Left renal cortex interstitium (tissue), 4 donors: ENCODE measurements at places on chromosomes 16 and 17.
A peak's percentile ranks its signal among the peaks of the same experiment; 100 is the strongest.

DNA sequence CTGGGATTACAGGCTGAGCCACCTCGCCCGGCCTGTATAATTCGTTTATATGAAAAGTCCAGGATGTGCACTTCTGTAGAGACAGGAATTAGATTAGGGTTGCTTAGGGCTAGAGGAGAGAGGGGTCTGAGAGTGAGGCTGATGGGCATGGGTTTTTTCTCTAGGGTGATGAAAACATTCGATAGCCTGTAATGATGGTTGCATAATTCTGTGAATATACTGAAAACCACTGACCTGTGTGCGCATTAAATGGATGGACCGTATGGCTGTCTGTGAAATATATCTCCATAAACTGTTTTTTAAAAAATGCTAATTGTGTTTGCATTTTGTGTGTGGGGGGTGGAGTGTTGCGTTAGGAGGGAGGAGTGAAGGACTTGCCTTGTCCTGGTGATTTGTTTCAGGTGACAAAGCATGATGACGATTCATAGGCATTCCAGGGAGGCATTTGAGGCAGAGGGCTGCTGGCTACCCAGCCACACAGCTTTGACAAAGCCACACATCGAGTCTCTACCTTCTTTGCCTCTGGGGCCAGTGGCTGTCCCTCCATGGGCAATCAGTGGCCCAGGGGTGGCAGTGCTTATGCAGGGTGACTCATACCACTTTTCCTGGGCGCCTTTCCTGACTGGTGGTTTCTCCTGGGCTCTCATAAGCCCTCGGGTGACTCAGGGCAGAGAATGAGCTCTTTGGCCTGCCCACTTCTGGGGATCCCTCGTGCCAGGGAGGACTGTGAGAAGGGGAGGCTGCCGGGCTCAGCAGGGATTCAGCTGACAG lies 148.5 kb upstream of the WSCD1 start:
- no peak for DNase-seq

DNA sequence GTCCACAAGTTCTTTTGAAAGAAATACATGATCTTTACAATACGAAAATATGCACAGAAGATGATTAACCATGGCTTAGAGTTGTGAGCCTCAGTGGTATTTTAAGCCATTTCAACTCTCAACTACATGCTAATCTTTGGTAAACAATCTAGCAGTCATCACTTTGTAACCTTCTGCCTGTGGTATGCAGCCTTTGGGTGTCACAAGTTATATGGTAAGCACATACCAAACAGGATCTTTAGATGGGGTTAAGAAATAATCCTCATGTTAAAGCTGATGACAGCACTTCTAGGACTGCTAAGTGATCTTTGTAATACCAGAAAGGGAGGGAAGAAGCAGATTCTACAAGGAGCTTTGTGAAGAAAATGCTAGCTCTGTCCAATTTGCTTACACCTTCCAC lies 74.3 kb downstream of the CA4 start:
- DNase-seq = no peak

DNA sequence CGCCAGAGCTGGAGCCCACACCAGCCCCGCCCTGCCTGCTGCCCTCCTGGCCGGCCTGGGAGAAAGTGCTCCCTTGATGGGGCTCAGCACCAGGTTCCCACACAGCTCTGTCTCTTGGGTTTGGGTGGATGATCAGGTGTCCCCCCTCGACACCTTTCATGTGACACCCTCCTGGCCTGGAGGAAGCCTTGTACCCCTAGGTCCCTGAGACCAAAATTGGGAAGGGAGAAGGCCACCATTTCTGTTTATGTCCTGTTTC lies 19.4 kb upstream of the PLLP start:
- no peak for DNase-seq

DNA sequence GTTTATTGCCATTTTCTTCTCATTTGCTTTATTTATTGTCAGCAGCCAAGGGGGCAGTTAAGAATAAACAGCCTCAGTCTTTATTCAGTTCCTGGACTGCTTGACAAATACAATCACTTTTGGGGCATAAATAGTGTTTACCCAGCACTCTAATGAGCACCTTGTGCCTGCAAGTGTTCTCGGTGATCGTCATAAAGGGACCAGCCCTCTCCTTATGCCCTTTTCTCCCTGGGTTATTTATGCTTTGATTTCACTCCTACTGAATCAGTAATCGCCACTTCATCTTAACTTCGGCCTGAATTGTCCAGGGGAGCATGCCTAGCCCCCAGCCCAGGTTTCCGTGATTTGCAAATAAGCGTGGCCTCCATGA lies 55.7 kb upstream of the CACNG5 start:
- DNase-seq = no peak

GRCh38 chr16:15810411-15810810 lies 46.4 kb downstream of the MYH11 start:
- no peak for DNase-seq

- peak; percentile 51 for DNase-seq
Measured at GRCh38 chr17:59093702-59094231, 12.9 kb downstream of the TRIM37 start.
